ENCODE measurements at places on chromosomes 3 and 15. TPM values are rescaled to one million over a fixed set of nuclear protein-coding genes. Genes with fewer than 3 reads are reported as not detected.

GRCh38 chr3:87044846-87045245, 53.9 kb upstream of the VGLL3 start:
- no peak for DNase-seq
- no peak overlapping the region for H3K27ac ChIP-seq
- H3K27me3 ChIP-seq: no peaks in the 10 kb centered on the region

GRCh38 chr15:40763801-40764628, at the start of gene GCHFR:
Gene GCHFR, plus strand, starts transcription at chr15:40764068. Its CDS starts 113 bp downstream, at chr15:40764181.
- H3K27me3 ChIP-seq: no peaks in the 10 kb centered on the region
- peak; percentile 90 for DNase-seq

DNA sequence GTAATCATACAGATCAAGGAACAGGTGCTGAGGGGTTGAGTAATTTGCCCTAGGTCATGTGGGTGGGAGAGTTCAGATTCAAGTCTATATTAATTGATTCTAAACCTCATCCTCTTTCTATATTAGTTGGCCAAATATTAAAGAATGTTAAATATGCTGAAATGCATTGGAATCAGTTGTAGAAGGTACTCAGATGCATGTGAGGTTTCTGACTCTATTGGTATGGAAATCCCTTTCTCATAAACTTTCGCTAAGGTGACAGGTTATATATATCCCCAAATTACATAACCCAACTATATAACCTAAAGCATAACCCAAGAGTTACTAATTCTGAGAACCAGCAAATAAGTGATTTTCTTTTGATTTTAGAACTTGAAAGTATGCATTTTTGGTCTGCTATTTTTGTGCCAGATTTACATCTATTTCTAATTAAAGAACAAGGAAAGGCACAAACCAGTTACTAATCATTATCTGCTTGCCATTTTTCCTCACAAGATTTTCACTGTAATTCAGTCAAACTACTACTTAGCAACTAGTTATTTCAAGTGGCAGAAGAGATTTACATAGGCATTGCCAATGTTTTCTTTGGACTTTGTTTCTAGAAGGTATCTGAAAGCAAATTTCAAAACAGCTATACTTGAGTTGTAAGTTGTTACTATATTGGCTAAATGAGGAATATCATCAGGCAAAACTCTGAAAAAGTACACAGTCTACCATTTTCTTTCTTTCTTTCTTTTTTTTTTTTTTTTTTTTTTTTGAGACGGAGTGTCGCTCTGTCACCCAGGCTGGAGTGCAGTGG, 201.3 kb downstream of the RBMS3 start:
- no peaks in the 10 kb centered on the region for H3K4me1 ChIP-seq
- no peak for DNase-seq
- H3K36me3 ChIP-seq: no peaks in the 10 kb centered on the region
- no peak overlapping the region for H3K4me3 ChIP-seq
- H3K27ac ChIP-seq: no peak overlapping the region
- no peaks in the 10 kb centered on the region for H3K27me3 ChIP-seq

Gene PLA2G4F
- total RNA-seq: 25.1 TPM

Gene TMEM212
- total RNA-seq: not detected

GRCh38 chr3:73789825-73790444, 165.2 kb upstream of the PDZRN3 start:
- no peaks in the 10 kb centered on the region for H3K36me3 ChIP-seq
- H3K27me3 ChIP-seq: no peaks in the 10 kb centered on the region
- H3K27ac ChIP-seq: no peak overlapping the region
- H3K4me3 ChIP-seq: no peak overlapping the region
- peaks cover 4% of the 10 kb centered on the region for H3K4me1 ChIP-seq
- no peak for DNase-seq

DNA sequence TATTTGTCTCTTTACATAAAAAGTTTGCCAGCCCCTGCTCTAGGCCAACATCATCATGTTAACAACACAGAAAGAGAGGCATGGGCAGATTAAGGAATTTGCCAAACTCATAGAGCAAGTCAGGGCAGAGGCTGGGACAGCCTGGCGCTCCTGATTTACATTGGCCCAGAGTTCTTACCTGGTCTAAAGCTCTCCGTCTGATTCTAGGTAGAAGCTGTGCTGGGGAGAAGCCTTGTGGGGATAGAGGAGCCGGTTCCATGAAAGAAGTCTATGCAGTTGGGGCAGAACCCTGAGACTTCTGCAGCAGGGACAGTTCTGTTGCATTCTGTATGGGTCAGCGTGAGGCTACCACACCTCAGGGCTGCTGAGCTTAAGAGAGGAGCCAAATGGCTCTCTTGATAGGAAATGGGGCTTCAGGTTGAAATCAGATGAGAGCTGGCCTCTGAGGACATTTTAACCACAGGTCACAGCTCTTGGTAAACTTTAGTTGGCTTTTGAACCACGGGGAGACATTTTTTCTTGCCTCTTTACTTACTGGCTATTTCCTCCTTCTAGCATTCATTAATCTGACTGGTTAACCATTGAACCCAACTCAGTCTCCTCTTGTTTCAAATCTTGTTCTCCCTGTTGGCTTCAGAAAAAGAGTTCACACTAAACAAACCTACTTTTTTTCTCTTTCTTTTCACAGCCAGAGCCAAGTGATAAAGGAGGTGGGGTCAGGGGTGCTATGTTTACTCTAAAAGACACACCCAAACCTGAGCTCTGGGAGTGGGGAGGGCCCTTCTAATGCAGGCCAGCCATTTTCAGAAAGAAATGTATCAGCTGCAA, 250.7 kb downstream of the OPA1 start:
- H3K4me3 ChIP-seq: no peak overlapping the region
- peak overlapping the region; percentile 86 for H3K27ac ChIP-seq
- H3K4me1 ChIP-seq: peaks cover 35% of the 10 kb centered on the region

Measured in transverse colon (tissue), 4 donors.